ENCODE measurements at places on chromosomes 4 and X.

DNA sequence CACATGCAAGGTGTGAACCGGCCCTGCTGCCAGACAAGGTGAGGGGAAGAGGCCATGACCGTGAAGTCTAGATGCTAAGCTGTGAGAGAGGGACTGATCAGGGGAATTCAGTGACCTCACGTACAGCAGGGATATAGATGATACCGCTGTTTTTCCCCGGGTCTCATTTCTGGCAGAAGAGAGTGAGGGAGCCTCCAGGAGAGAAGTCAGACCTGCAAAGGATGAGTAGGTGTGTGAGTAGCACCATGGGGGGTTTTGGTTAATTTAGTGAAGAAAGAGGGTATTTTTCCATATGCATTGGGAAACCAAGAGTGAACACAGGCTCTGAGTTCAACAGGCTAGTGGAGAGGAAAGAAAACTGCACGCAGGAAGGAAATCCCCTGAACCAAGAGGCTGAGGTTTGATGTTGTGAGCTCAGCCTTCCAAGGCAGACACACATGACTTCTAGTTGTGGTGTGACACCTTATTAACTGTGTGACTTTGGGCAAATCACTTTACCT is 127.6 kb upstream of the GATB start:
- DNase-seq = no peak

- DNase-seq = no peak
These were observed 44.0 kb upstream of the ABCG2 start for GRCh38 chr4:88202443-88202842.

DNA sequence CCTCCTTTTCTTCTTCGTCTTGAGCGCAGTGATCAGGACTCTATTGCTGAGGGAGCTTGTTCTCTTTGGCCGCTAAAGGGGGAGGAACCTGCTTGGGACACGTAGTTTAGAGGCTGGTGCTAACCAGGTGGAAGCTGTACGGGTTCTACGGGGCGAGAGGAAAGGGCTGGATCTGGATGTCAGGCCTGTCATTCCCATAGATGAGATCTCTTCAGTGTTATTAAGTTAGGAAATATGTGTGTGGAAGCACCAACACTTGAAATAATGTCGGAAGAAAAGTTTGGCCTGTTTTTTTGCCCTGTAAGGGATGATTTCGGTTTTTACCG is 643 bp downstream of the SRP72 start:
- no peak for DNase-seq

GRCh38 chr4:56696056-56696455 is 15.0 kb upstream of the HOPX start:
- no peak for DNase-seq

DNA sequence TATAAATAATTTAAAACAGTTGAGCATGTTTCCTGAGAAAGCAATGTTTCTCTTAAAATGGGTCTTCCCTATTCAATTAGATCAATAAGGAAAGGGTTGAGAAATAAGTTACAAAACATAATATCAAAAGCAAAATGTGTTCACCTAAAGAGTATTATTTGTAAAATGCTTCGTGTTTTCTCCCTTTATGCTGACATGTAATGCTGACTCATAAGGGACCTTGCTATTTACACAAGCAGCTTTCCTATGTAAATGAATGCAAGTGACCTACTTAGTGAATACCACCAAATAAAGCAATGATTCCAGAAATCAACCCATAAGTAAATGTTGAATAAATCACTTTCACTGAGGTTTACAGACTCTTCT is 91.5 kb downstream of the ELOVL6 start:
- DNase-seq = no peak

DNA sequence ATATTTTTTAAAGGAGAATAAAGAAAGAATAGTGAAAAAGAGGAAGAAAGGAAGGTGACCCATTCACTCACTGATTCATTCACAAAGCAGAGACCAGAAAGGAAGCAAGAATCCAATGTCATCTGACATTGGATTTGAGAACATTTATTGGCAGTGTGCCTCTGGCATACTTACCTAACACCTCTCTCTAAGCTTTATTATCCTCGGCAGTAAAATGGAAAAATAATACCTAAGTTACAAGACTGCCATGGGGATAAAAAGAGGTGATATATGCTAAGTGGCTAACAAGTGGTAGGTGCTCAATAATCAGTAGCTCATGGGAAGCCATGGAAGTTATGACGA is 41.6 kb upstream of the PPARGC1A start:
- DNase-seq = no peak

DNA sequence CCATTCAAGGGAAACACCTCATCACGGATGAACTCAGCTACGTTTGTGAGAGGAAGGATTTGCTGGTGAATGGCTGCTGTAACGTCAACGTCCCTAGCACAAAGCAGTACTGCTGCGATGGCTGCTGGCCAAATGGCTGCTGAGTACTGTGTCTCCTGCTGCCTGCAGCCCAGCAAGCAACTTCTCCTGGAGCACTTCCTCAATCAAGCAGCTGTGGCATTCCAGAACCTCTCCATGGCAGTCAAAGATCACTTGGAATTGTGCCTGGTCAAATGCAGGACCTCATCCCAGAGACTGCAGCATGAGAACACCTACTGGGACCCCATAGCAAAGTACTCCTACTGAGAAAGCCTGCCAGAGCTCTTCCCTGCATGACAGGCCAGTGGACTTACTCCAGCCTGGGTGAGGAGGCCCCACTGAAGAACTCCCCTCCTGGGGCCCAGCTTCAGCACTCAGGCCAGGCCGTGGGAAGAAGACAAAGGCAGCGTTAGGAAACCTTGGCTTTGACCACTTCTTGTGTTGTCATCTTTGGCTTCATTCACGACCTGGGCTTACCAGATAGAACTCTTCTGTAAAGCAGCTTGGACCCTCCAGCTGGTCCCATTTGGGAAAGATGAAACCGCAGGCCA is 244.3 kb downstream of the RBMX2 start:
- DNase-seq = no peak

DNA sequence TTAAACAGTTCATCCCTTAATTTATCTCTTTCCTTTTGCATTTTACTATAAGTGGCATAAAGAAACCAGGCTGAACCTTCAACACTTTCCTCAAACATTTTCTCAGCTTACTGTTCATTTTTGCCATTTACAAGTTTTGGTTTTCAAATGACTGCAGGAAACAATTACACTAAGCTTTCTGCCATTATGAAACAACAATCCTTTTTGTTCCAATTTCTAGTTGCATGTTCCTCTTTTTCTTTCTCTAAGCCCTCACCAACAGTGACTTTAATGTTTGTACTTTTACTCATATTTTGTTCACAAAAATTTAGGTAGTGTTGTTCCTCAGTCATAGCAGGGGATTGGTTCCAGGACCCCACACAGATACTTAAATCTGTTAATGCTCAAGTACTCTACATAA is 1526.1 kb downstream of the STIM2 start:
- no peak for DNase-seq
